Stimulated activated CD4-positive, alpha-beta T cell treated with anti-CD3 and anti-CD28 coated beads, Interleukin-1b, Interleukin-23, amount 100 ng/mL, for 24 hours (primary cell): ENCODE measurements at places on chromosomes 2 and 18.

DNA sequence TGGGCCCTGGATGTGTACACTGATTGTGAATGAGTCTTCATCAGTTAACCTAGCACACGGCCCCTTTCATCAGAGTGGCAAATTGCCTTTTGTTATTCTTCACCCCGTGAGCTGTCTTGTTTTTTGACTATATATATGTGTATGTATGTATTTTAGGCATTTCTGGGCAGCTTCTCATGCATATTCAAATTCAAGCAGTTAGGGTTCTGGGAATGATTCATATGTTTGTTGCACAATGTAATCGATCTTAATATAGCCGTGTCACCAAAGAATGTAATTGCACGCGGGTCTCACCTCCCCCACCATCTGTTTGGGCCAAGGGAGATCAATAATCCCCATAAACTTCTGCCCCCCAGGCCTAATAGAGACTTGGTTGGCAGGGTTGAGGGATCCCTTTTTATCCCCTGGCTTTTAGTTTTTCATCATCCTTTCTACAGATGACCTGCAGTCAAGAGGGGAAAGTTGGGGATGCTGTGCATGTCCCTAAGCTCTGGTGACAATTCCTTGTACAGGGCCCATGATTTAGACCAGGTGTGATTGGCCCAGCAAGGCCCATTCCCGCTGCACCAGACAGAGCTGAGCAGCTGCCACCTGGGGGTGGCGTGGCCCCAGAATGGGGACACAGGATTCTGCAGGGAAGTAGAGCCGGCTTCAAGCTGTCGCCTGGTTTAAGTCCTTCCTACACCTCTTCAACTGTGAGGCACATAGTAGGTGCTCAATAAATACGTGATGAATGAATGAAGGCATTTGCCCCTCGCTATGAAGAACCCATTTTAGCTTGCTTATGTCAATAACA, 19.2 kb downstream of the KCNF1 start:
- DNase-seq = no peak

DNA sequence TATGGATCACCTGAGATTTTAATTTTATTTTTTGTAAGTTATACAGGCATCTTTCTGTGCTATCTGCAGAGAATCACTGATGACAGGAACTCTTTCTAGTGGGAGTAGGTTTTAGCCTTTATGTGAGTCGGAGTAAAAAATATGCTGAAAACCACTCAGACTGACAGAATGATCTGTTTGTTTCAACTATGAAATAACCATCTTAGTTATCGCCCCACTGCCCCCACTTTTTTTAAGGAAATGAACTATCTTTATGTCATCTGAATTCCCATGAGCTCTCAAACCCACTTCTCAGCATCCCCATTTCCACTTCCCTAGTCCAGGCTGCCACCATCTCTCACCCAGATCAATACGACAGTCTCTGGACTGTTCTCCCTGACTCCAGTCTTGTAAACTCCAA, 38.9 kb downstream of the MRPL33 start:
- no peak for DNase-seq

DNA sequence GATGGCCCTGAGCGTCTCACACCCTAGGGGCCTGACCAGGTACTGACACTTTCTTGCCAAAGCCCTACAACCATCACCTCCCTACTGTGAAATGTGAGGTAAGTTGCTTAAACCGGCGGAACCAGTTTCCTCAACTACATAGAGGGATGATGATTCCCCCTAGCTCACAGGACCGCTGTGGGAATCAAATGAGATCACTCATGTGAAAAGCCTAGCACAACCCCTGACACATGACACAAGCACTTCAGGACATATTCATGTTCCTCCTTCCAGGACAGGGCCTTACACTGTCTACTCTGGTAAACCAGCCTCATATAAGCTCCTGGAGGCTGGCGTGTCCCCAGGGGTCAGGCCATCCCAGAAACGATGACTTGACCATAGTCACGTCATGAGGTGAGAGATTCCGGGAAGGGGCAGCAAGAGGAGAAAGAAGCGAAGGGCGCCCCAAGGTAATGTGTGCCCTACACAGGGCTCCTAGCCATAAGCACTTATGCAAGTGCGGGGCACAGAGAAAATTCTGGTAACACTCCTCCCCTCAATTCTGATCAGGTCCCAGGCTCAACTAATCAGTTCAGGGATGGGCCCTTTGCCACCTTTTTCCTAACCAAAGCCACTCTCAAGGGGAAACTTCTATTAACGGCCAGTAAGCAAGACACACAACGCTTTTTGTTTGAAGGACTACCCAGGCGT, 49.5 kb downstream of the C2orf42 start:
- no peak for DNase-seq

DNA sequence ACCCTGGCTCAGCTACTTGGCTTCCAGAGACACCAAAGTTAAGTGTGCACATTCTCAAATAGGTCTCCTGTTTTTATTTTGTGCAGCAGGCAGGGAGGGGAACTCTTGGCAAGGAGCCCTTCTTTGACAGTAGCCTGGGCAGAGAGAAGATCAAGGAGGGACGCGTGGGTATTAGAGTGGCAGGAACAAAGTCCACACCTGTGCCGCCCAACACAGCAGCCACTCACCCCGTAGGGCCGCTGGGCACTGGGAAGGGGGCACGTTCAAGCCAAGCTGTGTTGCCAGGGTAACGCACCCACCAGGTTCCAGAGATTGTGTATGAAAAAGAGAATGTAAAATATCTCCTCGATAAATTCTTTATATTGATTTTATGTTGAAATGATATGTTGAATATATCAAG, 229.3 kb upstream of the AGAP1 start:
- no peak for DNase-seq

DNA sequence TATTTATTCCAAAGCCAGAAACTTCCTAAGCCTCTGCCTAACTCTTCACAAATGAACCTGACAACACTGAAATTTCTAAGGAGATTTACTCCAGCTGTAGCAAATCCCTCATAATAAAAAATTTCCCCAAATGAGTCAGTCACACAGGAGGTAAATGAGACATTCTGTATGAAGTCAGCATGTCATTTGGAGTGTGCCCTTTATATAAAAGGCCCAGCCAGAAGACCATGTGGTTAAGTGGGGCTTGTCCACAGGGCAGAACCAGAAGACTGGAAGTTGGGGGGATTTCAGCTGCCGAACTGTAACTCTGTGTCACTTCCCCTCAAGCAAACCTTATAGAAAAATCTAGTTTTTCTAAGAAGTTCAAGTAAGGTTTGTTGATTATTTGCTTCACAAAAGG, 30.2 kb downstream of the NRP2 start:
- no peak for DNase-seq

DNA sequence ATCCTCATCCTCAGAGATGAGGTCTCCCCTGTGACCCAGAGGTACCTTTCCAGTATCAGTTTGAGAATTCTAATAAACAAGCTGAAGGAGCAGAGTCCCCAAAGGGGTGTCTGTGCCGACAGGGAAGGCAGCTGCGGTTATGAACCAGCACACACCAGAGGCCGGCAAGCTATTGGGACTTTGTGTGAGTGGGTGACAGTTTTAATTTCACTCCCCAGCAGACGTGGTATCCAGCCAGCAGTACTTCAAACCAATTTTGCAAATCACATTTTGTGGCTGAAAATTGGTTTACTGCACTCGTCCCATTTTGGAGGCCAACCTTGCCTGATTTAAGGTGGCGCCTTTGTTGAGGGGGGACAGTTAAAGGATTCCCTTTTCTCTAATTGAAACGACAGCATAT, 103.0 kb upstream of the NRP2 start:
- DNase-seq = no peak
